ENCODE measurements at places on chromosomes 11 and 22.

DNA sequence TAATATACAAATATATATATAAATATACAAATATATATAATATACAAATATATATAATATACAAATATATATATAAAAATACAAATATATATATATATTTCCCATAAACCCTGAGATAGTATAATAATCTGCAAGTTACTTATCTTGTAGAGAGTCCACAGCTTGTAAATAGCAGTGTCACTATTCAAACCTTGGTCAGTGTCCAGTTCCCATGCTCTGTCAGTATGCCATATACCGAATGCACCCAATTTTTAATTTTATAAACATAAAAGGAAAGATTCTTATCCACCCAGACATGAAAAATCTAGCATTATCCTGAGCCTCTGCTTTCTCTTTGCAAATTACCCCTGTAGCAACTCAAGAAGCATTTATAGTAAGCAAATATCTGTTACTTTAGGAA is 21.6 kb upstream of the CTSC start:
- no peak for DNase-seq

DNA sequence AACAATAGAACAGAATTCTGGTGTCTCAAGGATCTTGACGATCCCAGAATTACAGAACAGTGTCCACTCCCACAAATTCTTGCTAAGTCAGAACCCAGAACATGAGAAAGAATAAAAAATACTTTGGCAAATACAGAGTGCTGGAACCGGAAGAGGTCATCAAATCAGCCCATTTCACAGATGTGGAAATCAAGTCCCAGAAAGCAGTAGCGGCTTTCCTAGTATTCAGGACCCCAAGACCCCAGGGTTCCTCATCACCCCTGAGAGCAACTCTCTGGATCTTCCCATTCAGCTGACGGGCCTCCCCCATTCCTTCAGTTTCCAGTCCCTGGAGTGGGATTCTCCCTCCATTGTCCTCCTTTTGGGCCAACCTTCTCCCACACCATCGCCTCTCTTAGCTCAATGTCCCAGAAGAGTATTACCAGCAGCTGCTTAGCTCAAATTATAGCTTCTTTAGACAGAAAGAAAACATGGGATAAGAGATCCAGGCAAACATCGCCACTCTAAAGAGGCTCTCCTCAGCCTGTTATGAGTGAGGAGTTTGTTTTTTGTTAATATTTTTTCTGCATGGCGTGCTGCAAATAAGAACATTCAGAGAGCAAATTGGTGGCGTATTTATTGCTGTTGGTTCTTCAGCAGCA is 268.3 kb downstream of the MN1 start:
- DNase-seq, result no peak

DNA sequence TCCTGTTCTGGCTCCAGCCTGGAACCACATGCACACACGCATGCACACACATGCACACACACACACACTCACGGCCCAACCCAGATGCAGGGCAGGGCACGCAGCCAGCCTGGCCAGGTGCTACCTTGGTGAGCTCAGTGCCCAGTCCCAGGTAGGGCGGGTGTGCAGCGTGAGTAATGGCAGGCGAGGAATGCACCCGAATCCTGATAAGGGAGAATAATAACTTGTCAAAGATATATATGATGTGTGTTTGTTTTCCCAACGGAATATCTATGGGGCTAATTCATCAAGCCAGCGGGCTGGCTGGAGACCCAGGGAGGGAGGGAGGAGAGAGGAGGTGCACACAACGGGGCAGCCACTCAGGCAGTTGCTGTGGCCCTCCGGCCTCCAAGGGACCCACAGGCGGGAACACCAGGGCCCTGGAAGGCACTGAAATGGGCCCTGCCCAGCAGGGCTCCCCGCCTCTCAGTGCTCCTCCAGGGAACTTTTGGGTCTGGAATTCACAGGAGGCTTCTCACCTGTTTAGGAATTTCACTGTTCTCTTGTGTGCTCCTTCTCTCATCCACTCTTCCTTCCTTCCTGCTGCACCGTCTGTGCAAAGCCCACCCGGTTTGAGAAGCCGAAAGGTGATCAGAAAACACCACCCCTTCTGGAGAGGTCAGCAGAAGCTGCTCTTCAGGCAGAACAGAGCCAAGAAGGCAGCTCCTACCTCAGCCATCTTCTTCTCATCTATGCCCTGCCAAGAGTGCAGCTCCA is 79.0 kb downstream of the BUD13 start:
- DNase-seq, result no peak

GRCh38 chr22:22666307-22667091 is 22.1 kb downstream of the GGTLC2 start:
- peak; percentile 8 for DNase-seq

DNA sequence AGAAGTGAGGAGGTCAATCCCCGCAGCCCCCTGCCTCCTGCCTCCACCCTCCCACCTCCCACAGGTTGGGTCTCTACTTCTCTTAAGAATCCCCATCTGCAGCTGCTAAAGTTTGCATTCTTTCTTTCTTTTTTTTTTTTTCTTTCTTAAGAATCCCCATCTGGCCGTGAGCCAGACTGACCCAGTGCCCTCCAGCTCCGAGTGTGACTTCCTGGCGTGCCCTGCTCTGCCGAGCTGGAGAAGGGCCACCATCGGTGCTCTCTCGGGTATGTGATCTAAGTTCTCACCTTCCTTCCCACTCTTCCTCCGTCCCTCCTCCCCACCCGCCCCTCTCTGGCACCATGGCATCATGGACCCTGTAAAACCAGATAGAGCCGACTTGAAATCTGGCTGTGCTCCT is 66.7 kb upstream of the LMO1 start:
- DNase-seq, result no peak

GRCh38 chr22:49725516-49725915 is 102.2 kb downstream of the BRD1 start:
- no peak for DNase-seq

DNA sequence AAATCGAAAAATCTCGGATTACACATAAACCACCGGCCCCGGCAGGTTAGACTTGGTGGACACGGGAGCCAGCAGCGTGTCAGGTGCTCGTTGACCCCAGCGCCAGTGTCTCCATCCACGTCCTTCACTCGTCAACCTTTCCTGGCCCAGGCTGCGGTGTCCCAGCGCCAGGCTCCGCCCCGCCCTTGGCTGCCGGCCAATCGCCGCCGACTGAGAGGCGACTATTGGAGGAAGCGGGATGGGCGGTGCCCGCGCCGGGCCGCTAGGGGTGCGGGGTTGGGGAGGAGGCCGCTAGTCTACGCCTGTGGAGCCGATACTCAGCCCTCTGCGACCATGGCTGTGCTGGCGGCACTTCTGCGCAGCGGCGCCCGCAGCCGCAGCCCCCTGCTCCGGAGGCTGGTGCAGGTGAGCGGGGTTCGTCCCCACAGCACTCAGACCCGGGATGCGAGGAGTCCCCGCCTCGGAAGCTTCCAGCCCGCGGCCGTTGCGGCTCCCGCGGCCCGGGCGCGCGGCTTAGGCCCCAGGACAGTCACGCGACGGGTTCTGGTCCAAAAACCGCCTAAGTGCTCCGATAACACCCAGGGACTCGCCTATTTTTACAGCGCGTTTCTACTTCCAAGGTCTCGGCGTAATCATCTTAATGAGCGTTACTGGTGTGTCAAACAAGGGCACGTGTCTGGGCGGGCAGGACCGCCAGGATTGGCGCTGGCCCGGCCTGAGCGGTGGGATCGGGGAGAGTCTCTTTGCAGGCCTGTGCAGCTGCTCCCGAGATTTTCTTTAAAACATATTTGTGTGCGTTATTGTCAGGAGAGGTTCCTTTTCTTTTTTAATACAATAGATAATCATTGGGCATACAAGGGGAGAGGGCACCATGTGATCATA is at the start of gene ACAT1:
Gene ACAT1, plus strand, starts transcription at position 294 of the 882 bp plus-strand sequence. Its CDS starts 40 bp downstream, at position 334.
- DNase-seq, result peak; percentile 73

DNA sequence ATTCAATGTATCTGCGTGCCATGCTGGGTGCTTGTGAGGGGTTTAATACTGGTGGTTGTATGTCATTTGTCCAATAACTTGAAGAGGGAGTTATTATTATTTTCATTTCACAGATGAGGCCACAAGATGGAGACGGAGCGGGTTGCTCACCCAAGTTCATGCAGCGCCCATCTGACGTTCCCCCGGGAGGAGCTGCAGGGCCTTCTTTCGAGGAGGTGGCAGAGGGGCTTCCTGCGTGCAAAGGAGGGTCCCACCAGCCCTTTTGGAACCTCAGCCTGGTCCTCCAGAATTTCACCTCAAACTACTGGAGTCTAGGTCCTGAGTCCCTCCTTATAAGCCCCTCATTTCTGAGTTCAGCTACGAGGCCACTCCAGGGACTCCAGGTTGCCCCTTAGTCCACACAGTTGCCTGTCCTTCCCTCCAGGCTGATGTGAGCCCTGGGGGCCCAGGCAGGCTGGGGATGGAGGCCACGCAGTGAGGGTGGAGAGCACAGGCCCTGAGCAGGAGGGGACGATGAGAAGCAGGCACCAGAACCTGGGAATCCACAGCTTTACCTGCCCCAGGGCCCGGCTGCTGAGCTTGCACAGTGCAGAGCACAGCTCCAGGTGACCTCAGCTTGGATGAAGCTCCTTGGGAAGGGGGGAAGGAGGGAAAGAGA is 2.9 kb upstream of the VSIG10L2 start:
- DNase-seq, result no peak

GRCh38 chr11:10338287-10338686 is 33.4 kb downstream of the ADM start:
- no peak for DNase-seq

DNA sequence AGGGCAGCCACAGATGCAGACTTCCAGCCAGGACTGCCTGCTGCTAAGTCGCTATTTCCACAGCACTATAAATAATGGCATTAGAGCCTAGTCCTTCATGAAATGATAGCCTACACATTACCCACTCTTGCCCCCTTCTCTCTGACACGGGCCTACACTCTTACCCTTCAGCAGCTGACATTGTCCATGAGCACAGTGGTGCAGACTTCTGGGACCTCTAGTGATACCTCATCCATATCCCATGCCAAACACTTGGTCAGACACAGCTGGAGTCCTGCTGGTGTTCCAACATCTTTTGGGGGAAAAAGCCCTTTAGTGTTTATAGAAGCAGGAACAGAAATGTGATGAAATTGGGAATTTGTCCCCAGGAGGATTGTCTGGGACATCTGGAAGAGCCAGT is 43.4 kb upstream of the RAB1B start:
- no peak for DNase-seq

- no peak for DNase-seq
Observed at GRCh38 chr22:29190918-29191317, 14.8 kb upstream of the EMID1 start.

DNA sequence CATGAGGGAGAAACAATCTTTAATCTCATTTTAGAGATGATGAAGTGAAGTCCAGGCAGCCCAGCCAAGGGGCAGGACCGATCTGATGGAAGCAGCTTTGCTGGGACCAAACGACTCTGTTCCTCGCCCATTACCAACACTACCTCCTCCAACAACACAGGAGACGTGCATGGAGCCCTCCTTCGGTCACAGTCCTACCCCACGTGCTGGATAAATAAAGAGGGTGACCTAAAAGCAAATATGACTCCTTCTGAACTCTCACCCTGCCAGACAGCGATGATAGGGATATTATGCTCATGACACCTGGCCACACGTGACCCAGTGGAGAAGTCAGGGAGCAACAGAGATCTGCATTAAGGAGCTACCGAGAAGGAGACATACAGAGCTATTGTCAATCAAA is 26.0 kb downstream of the SCGB1A1 start:
- DNase-seq, result no peak

- no peak for DNase-seq
Observed at GRCh38 chr22:20653795-20654342, 120.0 kb upstream of the SERPIND1 start.

DNA sequence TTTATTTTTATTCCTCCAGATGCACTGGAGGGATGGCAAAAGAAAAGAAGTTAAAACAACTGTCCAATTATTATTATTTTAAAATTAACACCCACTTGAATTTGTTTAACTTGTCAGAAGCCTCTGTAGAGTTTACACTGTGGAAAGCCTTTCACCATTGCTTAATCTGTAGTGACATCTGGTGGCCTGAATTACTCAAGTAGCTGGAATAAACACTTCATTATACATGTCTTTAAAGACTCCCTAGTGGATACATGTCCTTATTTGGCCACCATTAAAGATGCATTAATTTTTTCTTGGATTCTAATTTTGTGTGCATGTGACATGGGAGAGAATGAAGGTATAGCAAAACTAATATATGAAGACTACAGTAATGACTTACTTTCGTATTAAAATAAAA is 1496.5 kb downstream of the FAM181B start:
- no peak for DNase-seq

DNA sequence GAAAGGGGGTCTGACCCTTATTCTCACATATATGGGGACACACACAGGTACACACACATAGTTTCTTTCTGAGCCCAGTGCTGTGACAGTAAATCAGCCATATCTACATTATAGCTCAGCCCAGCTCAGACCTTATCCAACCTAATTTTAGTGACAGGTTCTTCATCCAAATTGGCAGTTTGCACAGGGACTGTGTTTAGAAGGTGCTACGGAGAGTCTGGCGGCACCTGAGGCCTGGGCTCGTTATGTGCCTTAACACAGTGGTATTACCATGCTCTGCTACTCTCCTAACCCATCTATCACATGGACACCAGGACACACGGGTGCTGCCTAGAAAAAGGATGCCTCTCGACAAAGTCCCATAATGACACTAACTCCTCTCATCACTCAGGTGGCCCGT is 109.3 kb downstream of the GALNT18 start:
- DNase-seq, result no peak

DNA sequence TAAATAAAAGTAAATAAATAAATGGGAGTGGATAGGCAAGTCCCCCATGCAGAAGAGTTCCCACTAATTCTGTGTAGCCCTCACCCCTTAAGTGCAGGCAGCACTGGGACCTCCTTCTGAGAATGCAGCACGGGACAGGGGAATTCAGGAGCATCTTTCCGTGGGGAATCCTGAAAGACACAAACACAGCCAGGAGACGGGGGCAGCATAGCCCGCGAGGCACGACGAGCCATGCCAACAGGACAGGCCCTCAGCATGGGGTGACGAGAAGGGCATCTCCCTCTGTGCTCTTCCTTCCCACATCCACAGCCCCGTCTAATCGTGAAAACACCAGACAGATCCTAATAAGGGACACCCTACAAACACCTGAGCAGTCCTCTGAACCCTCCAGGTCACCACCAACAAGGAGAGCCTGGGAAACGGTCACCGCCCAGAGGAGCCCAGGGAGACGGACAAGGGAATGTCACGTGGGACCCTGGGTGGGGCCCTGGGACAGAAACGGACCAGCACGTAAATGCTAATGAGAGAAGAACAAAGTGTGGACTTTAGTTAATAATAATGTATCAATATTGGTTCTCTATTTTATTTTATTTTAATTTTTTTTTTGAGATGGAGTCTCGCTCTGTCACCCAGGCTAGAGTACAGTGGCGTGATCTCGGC is 6.8 kb downstream of the KRTAP5-5 start:
- no peak for DNase-seq

DNA sequence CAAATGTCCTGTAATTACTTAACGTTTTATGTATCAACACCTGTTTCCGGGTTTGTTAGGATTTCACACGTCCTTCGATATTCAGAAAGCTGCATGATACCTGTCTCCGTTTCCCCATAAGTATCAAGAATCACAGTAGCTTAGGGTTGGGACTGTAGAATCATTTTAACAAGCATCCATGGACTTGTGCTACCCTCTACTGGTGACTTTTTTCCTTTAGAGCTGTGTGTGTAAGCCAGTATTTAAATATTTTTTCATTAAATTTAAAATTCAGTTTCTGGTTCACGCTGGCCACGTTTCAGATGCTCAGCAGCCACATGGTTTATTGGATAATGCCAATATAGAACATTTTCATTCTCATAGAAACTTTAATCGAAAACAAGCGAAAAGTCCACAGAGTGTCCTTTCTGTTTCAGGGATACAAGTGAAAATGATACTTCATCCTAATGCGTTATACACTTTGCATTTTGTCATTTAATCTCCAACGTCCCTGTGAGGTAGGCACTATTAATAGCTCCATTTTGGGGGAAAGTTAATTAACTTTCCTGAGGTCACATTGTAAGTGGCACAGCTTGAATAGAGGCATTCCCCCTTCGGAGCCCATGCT is 61.5 kb upstream of the SLC25A18 start:
- peak; percentile 30 for DNase-seq
